OCI-M1 (cell line): ENCODE measurements at places on chromosomes 1 and 21.

DNA sequence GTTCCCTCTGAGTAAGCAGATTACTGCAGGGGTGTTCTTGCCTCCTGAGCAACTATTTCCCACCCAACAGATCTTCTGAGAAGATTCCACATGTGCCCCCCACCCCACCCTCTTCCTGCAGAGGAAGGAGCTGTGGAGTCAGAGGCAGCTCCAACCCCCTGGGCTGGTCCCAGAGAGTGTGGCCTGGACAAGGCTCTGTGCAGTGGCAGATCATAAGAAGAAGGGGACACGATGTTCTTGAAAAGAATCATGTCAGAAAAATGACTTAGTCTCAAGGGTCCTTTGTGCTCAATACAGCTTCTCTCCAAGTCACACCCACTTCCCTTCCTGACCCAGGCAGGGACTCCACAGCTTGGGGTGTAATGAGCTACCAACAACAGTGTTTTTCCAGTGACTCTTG lies 95.2 kb downstream of the SYF2 start:
- no peak for DNase-seq

DNA sequence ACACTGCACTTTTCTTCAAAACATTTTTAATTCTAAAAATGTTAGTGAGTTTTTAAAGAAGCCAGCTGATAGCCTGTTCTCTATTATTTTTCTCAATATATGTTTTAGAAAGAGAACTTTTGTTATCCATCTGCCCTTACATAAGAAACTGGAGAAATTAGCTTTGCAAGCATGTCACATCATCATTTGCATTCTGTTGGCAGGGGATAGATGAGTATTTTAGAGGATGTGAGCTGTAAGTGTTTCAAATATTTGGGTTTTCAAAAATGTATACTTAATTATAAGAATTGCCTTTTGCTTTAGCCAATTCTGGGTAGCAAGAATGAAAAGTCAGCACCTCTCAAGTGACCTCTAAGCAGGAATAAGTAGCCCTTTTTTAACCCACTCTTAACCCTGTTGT lies 7.4 kb downstream of the NFIA start:
- DNase-seq = no peak

DNA sequence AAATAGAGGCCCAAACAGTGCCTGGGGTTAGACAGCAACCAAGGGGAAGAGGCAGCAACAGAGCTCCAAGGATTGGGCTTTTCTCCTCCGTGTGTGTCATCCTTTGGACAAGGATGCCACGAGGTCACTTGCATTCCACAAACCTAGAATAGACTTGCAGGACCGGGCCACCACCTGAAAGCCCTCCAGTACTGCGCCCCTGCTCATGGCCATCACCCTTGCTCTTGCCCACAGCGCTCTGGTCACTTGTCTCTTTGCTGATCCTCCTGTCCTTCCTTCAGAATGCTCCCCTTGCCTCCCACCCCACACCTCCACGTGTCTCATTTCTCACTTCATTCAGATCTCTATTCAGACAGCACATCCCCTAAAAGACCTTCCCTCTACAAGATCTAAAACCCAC lies 247.4 kb downstream of the MATN1 start:
- no peak for DNase-seq

DNA sequence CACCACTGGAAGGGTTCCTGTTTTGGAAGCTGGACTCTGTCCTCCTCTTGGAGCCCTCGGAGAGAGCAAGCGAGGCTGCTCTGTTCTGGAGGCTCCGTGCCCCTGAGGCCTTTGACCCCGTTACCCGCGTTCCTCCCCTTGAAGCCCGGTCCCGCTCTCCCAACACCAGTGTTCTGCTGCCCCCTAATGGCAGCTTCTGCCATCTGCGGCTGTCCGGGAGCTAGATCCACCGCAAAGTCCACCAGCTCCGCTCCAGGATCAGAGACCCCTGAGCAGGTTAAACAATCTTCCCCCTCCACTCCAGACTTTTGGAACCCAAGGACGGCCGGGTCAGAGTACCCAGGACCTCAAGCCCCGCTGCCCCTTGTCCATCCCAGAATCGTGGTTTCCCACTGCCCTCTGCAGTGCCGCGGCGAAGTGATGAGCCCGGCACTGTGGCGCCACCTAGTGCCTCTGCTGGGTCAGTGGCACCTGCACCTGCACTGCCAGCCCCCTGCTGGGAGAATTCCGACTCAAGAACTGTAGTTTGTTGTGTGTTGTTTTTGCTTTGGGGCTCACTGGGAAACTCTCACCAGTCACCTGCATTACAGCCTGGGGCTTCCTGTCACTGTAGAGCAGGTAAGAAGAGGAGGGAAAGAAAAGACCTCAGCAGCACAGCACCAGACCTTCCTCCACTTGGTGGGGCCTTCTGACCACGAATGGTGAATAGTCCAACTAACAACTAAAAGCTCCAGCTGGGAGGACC lies 63.5 kb upstream of the NFASC start:
- DNase-seq = peak; percentile 96

DNA sequence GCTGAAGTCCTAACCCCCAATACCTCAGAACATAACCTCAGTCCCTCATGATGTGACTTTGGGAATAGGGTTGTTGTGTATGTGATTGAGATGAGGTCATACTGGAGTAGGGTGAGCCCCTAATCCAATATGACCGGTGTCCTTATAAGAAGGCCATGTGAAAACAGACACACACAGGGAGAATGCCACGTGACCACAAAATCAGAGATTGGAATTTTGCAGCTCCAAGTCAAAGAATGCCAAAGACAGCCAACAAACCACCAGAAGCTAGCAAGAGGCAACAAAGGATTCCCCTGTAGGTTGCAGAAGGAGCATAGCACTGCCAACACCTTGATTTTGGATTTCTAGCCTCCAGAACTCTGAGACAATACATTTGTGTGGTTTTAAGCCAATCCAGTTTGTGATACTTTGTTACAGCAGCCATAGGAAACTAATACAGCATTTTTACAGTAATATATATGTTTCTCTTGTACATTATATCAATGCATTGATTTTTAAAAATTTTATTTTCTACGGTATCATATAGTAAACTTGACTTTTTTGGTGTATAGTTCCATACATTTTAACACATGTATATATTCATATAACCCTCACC lies 5.4 kb downstream of the ZSWIM5 start:
- DNase-seq = no peak

- no peak for DNase-seq
Measured at GRCh38 chr1:118890851-118891384, 97.2 kb downstream of the TBX15 start.

DNA sequence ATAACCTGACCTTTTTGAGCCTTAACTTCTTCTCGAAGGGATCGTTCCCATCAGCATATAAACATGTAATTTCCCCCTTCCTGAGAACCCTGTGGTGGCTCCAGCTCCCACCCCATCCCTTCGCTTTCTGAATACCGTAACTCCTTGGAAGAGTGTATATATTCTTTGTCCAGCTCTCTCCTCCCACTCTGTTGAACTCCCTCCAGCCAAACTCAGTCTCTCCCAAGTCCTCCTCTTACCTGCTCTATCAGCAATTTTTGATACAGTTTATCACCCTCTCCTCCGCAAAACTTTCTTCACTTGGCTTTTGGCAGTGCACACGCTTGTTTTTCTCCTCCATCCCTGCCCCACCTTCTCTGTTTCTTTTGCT lies 109.9 kb upstream of the SLC25A33 start:
- DNase-seq = no peak

DNA sequence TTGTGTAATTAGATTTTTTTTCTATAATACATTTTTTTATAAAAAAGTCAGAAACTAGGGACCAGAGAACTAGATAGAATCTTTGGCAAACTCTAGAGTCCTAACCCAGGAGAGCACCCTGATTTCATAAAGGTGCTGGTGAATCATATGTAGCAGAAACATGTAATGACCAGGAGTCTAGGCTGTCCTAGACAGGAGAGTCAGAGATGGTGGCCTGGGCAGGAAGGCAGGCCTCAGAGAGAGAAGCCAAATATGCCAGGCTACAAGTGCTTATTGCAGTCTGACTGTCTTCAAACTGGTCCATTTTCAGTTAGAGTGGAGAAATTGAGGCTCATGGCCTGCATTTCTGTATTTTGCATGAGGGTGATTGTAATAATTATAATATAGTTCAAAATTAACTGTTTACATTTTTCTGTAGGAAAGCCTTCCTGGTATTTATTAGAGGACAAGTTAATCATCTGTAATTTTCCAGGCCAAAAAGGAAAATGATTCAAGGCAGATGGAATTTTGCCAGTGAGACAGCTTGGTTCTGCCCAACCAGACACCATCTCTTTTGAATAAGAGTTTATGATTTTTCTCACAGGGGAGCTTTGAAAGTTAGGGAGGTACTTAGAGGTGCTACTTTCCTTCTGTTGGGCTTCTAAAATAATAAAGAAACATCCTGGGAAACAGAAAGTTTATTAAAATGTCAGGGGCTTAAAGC lies 129.8 kb downstream of the S1PR1 start:
- DNase-seq = no peak

DNA sequence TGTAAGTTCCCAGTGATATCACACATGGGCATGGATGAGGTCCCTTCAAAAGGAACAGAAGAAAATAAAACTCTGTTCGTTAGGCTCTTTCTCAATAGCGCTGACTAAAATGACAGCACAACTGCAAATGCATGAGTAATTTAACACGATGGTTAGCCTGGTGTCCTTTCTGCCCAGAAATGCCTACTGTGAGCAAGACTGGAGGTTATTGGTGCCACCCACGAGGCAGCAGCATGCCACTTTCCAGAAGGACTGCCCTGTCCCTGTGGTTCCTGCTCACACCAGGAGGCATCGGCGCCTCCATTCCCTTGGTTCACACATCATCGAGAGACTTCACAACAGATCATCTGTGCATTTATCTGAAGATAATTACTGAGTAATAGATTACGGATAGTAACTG lies 26.2 kb downstream of the VPS26C start:
- DNase-seq = no peak

GRCh38 chr1:54110996-54111395 lies 41.8 kb downstream of the CDCP2 start:
- DNase-seq = no peak

DNA sequence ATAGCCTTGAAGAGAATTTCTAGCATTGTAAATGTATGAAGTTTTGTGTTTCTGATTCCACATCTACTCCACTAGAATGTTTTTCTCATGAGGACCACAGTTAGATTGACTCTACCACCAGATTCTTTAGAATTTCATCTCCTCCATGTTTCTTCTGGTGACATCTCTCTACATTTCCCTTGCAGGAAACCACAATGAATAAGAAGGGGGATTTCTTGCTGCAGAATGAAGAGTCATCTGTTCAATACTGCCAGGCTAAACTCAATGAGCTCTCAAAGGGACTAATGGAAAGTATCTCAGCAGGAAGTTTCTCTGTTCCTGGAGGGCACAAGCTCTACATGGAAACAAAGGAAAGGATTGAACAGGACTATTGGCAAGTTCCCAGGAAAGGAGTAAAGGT lies 18.6 kb downstream of the GBP6 start:
- DNase-seq = no peak

GRCh38 chr1:85386068-85386722 lies 78.8 kb downstream of the DDAH1 start:
- no peak for DNase-seq

DNA sequence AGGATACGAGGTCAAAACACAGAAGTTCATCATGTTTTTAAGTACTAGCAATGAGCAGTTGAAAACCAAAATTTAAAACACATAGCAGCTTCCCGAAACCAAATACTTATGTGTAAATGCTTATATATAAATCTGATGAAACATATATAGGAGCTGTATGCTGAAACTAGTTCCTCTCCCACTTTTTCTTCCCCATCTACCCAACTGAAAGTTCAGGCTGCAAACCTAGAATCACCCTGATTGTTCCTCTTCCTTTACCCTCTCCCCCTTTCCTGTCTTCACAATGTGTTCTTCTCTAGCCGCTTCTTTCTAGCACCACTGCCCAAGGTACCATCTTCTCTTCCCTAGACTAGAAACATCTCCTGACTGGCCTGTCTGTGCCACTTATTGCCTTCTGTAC lies 90.6 kb downstream of the ST3GAL3 start:
- no peak for DNase-seq

GRCh38 chr21:39900491-39900890 lies 33.3 kb downstream of the PCP4 start:
- DNase-seq = no peak

- DNase-seq = no peak
Measured at GRCh38 chr1:119045096-119045746, 57.1 kb upstream of the TBX15 start.

- DNase-seq = peak; percentile 72
Measured at GRCh38 chr1:9196129-9197040, 38.2 kb upstream of the H6PD start.

DNA sequence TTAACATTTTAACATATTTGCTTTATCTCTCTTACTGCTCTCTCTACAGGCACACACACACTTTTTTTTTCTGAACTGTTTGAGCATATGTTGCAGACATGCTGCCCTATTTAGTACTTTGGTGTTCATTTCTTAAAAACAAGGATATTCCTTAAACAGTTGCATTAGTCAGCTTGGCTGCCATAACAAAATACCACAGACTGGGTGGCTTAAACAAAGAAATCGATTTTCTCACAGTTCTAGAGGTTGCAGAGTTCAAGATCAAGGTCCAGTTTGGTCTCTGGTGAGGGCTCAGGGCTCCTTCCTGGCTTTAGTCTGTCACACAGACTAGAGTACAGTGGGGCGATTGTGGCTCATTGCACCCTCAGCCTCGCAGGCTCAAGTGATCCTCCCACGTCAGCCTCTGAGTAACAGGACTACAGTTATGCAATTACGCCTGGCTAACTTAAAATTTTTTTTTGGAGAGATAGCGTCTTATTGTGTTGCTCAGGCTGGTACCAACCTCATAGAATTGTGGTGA lies 46.7 kb downstream of the RPRD2 start:
- no peak for DNase-seq

GRCh38 chr1:98896711-98897445 lies 107.8 kb downstream of the PLPPR5 start:
- DNase-seq = no peak

DNA sequence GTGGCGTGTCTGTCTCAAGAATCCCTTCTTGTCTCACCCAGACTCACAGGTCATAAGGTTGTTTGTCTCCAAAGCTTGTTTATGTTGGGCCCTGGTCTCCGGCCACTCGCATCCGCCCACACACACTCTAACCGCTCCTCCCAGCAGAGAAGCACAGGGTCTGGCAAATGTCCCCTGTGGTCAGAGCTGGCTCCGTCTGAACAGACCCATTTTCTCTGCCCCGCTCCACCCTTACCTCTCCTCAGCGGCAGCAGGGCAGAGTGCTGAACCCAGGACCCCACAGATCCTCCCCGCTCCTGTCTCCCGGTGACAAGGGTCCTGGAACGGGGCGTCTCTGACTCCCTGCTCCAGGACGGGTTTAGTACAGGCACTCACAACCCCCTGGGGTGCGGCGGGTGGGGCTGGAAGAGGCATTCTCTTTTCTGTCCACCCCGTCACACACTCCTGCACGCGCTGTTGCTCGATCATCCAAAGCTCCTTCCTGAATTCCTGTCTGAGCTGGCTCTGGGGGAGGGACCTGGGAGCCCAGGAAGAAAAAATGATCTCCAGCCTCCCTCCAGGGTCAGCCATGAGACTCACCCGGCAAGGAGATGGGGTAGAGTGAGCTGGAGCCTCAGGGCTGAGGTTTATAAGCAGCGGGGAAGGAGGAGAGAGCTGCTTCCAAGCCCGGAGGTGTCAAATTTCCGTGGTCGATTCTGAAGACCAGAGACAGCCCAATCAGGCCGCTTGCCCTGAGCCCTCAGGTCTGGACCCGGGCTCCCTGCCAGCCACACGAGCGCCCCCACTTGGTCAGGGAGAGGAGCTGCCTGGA lies at the start of gene S100A13:
TSS of gene S100A13 (minus strand) at position 602 of the 811 bp plus-strand sequence. CDS start 1,033 bp downstream, outside the sequence.
- peak; percentile 94 for DNase-seq

GRCh38 chr1:105260001-105260400 lies 1510.3 kb downstream of the AMY1C start:
- no peak for DNase-seq
